ENCODE measurements at places on chromosomes 1 and 21.

GRCh38 chr1:22832414-22832786, 121.8 kb downstream of the EPHB2 start:
- DNase-seq = no peak

DNA sequence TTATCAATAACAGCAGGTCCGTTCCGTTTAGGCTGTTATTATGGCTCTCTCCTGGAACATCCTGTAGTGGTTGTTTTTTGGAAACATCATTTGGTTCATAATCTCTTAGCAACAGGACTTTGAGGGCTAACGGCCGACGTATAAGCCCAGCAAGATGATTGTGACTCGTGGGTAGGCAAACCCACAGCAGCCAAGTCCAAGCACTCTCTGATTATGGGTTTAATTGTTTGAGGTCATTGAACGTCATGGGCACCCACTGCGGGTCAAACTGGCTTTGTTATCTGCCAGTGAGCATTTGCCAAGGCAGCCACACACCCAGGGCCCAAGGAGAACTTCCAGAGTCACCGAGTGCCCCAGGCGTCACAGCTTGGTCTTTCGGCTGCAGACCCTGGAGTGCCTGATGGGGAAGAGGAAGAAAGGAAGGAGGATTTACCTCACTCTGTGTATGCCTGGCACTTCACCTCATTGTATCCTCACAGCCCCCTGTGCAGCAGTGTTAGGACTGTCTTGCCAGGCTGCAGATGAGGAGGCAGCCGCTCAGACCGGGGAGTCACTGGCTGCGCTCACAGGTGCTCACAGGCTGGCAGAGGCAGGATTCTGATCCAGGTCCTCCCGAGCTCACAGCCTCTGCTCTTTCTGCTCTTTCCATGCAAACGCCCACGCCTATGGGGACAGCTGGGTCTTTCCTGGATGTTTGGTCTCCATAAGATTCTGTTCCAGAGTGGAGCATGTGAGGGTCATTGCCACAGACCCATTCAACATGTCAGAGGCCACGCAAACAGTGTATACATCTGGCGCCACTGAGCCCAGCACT, 30.8 kb upstream of the EPS8L3 start:
- peak; percentile 35 for DNase-seq

DNA sequence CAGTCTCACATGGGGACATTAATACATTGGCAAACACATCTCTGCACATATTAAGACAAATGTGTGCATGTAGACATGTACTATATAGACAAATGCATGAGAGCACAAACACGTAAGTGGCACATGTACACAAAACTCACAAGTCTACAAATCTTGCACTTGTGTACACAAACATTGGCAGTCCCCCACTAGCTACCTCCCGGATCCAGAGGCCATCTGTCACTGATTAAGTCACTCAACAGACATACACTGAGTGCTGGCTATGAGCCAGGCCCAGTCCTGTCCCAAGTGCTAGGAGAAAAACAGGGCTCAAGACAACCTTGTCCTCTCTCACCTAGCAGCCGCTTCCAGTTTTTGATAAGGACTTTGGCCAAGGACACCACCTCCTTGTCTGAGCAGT, 7.0 kb downstream of the TCEA3 start:
- DNase-seq = no peak

DNA sequence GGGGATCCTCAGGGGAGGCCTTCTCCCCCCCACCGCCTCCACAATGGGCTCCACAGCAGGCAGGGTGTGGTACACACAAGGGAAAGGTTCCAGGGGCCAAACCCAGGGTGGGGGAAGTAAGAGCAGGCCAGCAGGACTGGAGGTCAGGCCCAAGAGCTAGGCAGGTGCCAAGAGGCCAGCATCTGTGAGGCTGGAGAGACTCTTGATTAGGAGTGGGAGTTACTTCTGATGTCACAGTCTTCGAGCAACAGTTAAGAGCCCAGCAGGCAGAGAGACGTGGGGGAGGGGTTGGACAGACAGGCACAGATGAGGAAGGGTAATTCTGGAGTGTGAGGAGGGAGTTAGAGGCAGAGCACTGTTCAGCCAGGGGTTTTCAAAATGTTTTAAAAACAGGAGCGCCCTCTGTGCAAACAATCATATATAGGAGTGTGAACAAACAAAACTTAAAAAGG, 55.8 kb downstream of the SLC9A1 start:
- DNase-seq = no peak

- no peak for DNase-seq
Observed at GRCh38 chr1:178599087-178599486, 86.2 kb downstream of the TEX35 start.

GRCh38 chr1:20712215-20712577, 5.6 kb downstream of the KIF17 start:
- no peak for DNase-seq

DNA sequence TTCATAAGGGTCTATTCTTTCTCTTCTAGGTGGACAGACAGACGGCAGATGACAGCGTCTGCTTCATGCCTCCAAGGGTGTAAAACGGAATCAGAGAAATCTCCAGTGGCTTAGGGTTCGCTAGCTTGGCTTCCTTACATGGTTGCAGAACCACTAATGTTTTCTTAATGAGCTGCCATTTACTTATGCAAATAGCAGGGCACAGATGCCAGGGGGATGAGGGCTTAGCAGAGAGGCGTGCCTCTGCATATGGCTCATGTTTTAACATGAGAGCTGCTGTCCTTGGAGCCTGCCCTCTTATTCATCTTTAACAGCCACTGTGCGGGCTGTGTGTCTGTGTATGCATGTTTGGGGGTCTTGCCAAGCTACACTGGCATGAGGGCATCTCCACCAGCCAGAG, 119.6 kb downstream of the IER5 start:
- no peak for DNase-seq

DNA sequence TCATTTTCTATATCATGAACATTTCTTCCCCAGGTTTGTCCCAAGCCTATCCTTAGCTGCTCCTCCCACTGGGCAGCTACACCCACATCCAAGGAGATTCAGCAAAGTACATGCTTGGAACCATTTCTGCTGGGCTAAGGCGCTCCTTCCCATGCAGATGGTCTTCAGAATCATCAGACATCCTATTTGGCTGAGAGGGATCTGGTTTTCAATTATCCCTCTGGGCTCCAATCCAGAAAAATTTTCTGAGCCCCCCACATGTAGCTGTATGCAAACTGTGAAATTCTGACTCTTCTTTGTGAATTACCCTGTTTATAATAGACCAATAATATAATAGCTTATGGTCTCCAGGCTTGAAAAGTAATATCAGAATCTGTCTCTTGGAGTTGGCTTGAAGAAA, 99.2 kb downstream of the LAMC2 start:
- DNase-seq = no peak

DNA sequence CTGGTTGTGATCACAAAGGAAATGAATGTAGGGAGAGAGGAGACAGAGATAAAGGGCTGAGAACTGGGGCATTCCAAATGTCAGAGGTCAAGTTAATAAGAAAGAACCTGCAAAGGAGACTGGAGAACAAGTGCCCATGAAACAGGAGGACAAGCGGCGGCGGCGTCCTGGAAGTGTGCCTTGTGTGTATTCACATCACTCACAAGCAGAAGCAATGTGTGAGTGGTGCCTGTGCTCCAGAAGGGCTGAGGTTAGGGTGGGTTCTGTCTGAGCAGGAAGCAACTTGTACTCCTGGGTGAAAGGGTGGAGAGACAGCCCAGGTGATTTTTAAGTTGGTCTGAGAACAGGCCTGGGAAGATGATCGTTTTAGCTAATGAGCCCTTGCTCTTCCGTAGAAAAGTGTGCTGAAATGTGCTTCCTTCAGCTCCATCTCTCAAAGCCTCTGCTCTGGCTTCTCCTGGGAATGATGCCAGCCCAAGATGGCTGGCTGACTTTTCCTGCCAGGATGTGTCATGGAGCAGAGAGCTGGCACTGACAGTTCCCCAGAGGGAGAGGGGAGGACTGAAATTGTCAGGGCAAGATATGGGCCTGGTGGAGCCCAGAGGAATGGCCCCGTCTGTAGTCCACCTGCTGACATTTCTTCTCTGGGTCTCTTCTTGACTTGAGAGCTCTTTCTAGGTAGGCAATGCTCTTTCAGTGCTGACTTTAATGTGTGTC, 25.1 kb upstream of the PLEKHA6 start:
- DNase-seq = peak; percentile 71

DNA sequence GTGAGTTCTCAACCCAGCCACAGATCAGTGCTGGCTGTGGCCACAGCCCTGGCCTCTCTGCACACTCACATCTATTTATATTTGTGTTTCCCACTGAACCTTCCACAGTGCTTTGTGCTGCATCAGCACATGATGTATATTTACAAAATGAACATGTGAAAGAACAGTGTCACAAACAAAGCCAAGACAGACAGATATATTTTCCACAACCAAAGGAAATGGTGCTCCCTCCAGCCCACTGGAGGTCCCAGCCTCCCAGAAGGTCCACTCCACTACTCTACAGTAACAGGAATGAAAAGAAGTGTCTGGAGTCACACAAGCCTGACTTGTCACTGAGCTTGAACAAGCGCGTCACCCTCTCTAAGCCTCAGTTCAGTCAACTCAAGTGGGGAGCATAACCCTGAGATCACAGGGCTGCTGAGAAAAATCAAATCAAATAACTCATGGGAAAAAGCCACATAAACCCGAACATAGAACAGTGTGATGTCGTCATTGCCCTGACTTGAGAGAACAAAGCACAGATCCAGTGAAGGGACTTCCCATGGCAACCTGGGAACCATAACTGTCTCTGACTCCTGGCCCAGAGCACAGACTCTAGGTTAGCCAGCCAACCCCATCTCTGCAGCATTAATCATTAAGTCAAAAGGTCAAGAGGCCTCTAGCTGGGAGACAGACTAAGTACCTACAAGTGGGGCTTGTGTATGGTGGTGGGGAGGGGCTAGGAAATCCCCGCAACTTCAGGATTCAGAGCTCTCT, 121.2 kb downstream of the TRABD2B start:
- no peak for DNase-seq

Data from dorsolateral prefrontal cortex (tissue), 122 donors.